ENCODE measurements at places on chromosomes 4 and X.

GRCh38 chr4:168503652-168504362 lies 7.0 kb downstream of the PALLD start:
- DNase-seq, result no peak

- DNase-seq, result no peak
These were observed 366.5 kb downstream of the ZNF674 start for GRCh38 chrX:46178763-46179162.

GRCh38 chr4:94400191-94400590 lies 51.6 kb upstream of the PDLIM5 start:
- DNase-seq, result no peak

DNA sequence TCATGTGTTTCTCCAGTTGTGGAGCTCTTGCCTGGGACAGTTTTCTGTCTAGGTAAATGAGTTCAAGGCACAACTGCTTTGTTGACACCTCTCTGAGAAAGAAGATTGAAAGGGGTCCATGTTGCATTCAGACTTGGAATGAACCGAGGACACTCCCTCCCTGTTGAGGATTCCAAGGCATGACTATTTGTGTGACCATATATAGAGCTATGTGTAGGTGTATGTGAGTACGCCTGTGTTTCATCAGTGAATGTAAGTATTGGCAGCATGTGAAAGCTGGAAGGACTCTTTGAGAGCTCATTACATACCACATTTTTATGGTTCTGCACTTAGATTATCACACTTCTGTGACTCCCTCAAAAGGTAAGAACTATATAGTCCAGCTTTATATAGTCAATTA lies 3.4 kb downstream of the HEPH start:
- DNase-seq, result no peak

- no peak for DNase-seq
These were observed 66.9 kb downstream of the TAB3 start for GRCh38 chrX:30822068-30822681.

DNA sequence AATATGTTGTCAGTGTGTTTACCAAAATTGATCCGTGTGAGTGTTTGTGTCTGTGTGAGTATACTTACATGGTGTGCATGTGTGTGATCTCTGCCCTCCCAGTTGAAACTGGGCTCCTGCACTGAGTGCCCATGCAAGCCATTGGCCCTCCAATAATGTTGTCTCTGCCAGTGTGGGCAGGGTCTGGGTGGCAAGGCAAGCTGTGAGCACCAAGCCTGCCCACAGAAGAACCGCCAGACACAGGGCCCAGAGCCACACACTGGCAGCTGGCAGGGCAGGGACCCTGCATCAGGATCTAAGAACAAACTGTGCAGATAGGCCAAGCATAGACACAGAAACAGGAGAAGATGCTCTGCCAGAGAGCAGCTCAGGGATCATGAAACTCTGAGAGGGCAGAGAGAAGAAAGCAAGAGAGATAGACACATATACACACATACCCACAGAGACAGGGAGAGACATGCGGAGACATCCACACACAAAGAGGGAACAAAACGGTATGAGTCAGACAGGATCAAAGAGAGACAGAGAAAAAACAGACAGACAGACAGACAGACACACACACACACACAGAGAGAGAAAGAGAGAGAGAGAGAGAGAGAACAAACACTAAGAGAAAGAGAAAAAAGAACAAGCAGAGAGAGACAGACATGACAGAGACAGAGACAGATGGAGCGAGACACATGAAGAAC lies 555.0 kb downstream of the MID1IP1 start:
- DNase-seq, result no peak

DNA sequence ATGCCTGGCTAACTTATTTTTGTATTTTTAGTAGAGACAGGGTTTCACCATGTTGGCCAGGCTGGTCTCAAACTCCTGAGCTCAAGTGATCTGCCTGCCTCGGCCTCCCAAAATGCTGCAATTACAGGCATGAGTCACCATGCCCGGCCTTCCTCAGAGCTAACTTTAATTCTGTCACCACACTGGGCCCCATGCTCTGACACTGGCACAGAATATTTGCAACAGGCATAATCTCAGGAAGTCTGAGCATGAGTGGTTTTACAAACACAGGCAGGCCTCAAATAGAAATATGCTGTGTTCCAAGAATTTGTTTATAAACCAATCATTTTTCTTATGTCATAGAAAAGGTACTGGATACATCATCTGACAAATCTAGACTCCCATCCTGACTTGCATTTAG lies 32.7 kb upstream of the FAM9C start:
- peak; percentile 12 for DNase-seq

Data from effector memory CD4-positive, alpha-beta T cell (primary cell).